Retinal pigment epithelial cell (primary cell): ENCODE measurements at places on chromosomes 2 and 18.

GRCh38 chr2:146386096-146386495 is 1458.7 kb upstream of the ACVR2A start:
- no peak for DNase-seq

DNA sequence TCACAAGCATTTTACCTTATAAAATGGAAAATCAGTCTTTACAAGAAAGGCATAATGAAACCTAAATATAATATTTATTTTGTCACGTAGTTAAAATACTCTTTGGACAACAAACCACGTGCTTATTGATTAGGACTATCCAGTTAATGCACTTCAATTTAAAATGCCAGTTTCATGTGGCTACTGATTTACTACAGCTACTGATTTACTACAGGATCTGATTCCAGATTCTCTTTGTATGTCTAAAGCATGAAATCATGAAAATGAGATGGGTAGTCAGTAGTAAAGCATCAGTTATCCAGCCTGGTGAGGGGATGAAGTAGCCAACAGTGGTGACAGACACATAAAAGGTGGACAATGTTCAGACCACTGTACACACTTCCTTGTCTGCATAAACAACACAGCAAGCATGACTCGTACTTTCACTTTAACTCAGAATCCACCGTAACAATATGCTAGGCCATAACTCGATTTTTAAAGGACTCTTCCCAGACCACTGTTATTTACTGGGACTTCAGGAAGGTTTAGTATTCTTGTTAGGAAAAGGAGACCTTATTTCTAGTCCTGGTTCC is 24.9 kb downstream of the ACAA2 start:
- no peak for DNase-seq

DNA sequence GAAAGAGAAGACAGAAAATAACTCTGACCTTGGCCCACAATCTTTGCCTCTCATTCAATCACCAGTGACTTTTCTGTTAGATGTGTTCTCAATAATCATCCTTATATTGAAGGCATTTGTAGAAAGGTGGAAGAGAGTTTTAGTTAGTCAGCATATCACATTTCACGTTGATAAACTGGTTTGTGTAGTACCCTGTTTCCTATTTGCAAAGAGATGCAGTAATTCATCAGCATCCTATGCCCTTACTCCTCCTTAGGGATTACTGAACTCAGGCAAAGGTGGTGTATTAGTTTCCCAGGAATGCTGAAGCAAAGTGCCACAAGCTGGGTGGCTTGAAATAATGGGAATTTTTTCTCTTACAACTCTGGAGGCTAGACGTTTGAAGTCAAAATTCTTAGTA is 145.0 kb downstream of the SPP2 start:
- no peak for DNase-seq

GRCh38 chr2:69358914-69359313 is 28.1 kb downstream of the GFPT1 start:
- no peak for DNase-seq

DNA sequence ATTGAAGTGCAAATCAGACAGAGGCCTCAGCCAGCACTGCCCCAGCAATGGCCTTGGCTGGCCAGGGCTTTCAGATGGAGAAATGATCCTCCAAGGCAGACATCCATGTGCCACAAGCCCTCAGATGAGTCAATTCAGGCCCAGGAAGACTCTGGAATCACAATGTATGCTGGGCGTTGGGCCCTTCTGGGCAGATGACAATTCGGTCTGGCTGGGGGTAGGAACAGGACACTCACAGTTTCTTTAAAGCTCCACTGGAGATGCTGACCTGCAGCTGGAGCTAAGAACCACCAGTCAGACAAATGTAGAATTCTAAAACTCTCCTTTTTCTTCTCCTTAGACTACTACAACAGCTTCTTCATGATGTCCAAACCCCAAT is 7.1 kb upstream of the CRYGC start:
- no peak for DNase-seq

- DNase-seq: no peak
Observed at GRCh38 chr2:72175636-72176035, 28.0 kb upstream of the CYP26B1 start.

DNA sequence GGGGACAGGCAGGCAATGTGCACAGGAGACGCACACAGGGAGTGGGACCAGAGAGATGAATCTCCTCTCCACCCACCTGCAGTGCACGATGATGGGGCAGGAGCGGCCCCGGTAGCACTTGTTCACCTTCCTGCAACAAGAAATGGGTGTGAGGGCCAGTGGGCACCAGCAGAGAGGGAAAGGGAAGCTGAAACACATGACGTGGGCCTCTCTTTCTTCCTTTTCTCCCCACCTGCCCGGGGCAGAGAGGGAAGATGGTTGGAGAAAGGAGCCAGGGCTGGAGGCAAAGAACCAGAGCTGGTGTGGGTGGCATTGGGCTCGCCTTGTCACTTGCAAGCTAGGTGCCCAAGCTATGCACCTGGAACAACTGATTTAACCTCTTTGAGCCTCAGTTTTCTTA is 12.2 kb downstream of the DNAJB2 start:
- DNase-seq: no peak

DNA sequence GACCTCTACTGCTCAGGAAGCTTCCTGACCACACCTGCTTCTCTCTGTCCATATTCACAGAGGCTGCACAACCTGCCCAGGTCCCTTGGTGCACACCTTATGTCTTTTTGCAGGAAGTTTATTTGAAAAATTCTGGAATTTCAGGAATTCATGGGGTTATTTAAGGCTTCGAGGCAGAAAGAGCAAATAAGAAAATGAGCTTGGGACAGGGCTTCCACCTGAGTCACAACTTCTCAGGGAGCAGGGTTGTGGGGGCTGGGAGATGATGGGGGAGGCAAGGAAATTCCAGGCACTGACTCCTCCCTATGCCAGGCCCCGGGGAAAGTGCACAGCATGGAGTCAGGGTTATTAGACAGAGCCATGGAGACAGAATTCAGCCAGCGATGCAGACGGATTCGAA is 57.7 kb downstream of the INHBB start:
- no peak for DNase-seq

GRCh38 chr18:8786483-8787370 is 81.4 kb downstream of the MTCL1 start:
- DNase-seq: no peak

- DNase-seq: no peak
Observed at GRCh38 chr2:236171181-236171679, 3.0 kb upstream of the GBX2 start.

DNA sequence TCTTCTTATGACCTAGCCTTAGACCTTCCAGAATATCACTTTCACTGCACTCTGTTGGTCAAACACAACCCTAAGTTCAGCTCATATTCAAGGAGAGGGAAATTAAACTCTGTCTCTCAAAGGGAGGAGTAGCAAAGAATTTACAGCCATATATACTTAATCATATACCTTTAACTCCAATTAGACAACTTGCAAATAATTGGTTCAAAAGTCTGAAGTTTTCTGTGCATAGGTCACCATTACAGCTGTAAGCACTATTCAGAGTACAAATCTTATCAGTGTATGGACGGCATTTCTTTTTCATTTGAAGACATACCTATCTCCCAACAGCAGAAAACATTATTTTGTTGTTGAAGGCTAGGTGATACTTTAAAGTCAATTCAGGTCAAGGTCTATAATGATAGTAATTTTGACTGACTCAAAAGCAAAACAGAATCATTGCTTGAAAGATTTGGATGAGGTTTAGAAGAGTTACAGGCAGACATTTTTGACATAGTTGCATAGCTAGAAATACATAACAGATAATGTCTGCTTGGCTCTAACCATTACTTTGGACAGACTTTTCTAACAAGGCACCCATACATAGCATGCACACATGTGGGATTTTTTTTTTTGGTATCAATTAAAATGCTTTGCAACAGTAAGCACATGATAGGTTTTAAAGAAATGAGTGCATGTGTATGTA is 131.5 kb downstream of the CPS1 start:
- no peak for DNase-seq

DNA sequence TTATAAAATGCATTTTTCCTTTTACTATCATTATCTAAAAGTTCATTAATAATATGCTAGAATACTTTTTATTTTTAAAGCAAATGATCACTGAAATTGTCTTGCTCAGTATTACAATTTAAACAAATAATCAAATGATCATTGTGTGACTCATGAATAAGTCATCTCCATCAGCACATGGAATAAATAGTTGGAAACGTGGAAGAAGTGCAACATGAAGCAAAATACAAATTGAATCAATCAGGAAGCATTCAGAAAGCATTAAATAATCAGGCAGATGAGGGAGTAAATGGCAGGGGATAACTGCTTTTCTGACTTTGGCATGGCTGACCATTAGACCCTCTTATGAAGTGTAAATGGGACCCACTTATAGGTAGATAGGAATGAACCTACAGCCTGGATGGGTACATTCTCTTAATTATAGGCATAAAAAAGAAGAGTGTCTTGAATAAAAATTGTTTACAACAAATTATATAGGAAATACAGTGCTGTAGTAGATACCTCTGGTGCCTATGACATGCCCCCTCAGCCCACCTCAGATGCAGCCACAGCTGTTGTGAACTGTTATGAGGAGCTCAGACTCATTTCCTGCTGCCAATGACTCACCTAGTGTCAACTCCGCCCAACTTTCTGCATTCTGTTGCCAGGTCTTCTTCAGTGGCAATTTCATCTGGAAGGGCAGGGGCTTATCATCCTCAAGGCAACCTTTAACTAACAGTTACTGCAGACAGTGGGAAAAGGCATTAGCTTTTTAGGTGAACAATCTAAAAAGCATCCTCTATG is 936.0 kb downstream of the TRIB2 start:
- DNase-seq: no peak

- DNase-seq: no peak
Observed at GRCh38 chr18:31426021-31426420, 21.5 kb upstream of the DSG3 start.

GRCh38 chr18:2325308-2325849 is 245.9 kb downstream of the METTL4 start:
- no peak for DNase-seq

GRCh38 chr2:100230754-100231153 is 88.4 kb upstream of the AFF3 start:
- DNase-seq: no peak

DNA sequence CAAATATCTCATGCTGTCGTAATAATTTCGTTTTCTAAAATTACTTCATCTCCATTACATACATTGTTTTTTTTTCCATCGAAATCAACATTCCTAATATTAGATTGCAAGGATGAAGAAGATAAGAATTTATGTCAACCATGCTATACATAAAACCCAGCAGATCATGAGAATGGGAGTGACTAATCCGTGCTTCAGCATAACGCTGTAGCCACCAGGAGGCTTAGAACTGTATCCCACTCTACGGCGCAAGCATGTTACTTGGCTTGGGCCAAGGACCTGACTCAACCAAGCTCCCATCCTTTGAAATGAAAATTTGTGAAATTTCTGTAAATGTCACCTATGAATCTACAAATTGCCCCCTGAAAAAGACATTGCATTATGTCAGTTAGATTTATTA is 392.5 kb downstream of the FIGN start:
- no peak for DNase-seq

DNA sequence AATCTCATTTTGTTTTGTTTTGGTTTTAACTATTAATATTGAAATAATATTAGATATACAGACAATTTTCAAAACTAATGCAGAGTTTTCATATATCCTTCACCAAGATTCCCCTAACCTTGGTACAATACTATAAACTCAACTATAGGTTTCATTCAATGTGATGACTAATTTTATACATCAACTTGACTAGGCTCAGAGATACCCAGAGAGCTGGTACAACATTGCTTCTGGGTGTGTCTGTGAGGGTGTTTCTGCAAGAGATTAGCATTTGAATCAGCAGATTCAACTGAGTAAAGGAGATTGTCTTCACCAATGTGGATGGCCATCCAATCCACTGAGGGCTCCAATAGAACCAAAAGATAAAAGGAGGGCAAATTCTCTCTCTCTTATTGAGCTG is 221.3 kb upstream of the CRIM1 start:
- no peak for DNase-seq

DNA sequence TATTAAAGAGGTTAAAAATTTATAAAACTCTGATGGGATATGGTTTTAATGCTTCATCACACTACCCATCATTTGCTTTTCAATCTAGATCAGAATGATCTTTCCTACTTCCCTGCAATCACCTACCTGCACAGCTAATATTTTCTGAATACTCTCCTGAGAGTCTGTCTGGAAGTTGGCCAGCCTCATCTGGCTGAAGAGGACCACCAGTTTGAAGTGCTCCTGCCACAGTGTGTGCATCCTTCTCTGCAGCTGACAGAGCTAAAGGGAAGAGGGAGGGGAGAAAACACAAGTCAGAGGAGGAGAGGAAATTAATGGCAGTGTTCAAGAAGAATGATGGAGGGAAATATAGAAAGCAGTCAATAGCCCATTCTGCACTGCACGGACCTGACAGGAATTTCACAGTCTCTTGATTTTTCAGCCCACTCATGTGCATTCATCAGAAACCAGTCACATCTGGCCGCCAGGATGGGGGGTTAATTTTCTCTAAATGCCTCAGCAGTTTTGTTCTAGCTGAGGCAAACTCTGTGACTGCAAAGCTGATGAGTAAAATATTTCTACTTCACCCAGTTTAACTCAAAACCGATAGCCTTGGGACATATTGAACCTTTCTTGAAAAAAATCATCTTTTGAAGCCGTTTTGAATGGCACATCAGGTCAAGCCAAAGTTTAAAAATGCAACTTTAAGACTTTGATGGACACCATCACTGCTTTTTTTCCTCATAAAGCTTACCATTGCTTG is 201.8 kb upstream of the KLHL14 start:
- no peak for DNase-seq

DNA sequence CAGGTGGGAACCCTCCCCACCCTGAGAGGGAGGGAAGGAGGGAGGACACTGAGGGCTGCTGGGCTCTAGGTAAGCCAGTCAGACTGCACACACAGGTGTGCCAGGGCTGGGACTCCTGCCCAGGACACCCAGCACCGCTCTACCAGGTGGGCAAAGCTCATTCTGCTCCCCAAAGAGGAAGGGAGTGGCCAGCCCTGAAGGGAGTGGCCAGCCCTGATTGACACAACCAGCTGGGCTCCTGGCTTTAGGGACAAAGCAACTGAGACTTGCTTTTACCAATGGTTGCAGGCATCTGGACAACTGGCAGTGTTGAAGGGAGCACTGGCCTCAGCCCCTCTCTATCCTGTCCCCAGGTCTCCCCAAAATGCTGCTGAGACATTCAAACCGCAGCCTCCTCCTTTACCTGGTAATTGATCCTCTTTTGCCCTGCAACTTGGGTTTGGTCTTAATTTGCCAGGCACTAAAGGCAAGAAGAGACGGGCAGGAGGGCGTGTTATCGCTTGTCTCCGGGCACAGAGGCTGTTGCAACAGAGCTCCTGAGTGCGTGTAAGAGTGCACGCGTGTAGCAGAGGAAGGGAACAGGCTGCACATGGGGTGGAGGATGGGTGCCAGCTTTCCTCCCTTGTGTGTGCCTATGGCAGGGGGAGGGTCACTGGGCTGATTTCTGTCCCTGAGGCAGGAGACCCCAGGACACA is 14.5 kb upstream of the FOSL2 start:
- no peak for DNase-seq

GRCh38 chr18:76405280-76405679 is 89.8 kb downstream of the ZNF516 start:
- DNase-seq: no peak

- no peak for DNase-seq
Observed at GRCh38 chr2:129905664-129906081, 73.8 kb upstream of the RAB6C start.

GRCh38 chr2:169361706-169362117 is 622 bp downstream of the LRP2 start:
- DNase-seq: no peak

GRCh38 chr2:239950144-239951128 is 74.7 kb downstream of the NDUFA10 start:
- no peak for DNase-seq
